Endothelial cell (in vitro differentiated cells): ENCODE measurements at places on chromosomes 11 and 22.

- no peak for DNase-seq
Observed at GRCh38 chr22:44752285-44753188, at the start of gene ARHGAP8. TSS of gene ARHGAP8 (plus strand) at chr22:44752575. CDS start at chr22:44786528, 33,953 bp downstream.

- DNase-seq: no peak
Observed at GRCh38 chr11:76148231-76148630, 58.1 kb downstream of the WNT11 start.

DNA sequence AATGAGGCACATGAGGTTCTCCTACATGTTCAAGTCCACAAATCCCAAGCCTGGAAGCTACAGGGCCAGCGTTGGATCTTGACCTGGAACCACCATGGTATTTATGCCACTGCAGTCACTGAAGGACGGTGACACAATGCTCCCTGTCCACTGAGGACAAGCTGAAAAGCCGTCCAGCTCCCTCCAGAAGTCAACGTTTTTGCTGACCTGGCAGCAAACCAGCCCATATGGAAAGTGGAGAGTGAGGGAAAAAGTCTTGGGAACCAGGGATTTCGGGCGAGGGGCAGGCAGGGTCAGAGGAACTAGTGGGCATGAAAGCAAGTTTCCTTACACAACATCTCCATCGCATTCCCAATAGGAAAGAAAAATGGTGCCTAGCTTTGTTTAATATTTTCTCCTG is 33.3 kb downstream of the OPCML start:
- no peak for DNase-seq

DNA sequence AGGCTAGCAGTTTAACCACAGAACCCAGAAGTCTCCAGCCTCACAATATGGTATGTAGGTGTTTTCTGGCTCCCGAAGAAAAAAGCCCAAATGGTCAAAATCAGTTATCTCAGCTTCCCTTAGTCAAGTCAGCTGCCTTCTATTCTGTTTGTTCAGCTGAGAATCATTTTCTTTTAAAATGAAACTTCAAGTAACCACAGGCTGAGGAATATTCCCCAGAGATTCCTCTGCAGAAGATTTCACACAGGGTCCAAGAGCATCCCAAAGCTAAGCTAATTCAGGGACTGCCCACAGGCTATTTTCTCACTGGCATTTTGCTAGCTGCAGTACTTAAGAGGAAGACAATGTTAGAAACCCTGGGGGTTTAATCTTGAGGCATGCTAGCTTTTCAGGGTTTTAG is 977.0 kb upstream of the CHORDC1 start:
- no peak for DNase-seq

GRCh38 chr11:128057786-128058395 is 529.5 kb downstream of the ETS1 start:
- no peak for DNase-seq

DNA sequence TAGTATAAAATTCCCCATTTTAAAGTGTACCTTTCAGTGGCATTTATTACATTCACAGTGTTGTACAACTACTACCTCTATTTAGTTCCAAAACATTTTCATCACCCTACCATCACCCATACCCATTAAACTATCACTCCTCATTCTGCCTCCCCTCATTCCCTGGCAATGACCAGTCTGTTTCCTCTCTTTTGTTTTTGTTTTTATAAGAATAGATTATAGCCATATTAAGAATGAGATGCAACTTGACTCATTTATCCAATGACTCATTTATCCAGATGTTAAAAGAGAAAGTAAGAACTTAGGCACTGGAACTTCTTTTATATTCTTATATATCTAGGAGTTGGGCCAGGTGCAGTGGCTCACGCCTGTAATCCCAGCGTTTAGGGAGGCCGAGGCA is 156.3 kb downstream of the FAT3 start:
- no peak for DNase-seq

DNA sequence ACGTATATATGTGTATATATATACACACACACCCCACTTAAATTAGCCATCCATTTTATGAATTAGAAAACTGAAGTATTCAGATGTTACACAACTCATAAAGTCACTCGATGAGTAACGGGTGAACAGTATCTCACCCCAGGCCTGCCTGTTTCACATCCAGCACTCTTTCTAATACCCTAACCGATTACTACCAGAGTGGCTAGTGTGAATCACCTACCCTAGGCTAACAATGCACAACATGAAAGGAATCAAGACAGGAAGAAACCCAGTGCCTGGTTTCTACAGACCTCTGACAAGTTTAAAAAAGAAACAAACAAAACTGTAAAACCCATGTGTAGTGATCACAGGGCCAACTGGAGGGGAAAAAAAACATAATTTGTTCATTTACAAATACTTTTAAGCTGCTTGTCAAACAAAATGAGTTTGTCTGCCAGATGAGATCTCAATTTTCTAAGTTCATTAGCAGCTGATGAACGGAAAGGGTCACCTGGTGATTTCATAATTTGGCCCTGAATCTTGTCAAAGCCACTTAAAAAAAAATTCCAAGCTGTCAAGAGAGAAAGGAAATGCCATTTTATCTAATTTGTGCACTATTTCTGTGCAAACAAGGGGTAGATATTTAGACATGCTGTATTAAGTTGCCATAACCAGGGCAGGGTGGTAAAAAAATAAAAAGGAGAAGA is 134.8 kb downstream of the LARGE1 start:
- no peak for DNase-seq

GRCh38 chr11:102192349-102193066 is 82.3 kb downstream of the YAP1 start:
- DNase-seq: no peak

- no peak for DNase-seq
Observed at GRCh38 chr11:66218846-66219620, 49.4 kb upstream of the RAB1B start.

DNA sequence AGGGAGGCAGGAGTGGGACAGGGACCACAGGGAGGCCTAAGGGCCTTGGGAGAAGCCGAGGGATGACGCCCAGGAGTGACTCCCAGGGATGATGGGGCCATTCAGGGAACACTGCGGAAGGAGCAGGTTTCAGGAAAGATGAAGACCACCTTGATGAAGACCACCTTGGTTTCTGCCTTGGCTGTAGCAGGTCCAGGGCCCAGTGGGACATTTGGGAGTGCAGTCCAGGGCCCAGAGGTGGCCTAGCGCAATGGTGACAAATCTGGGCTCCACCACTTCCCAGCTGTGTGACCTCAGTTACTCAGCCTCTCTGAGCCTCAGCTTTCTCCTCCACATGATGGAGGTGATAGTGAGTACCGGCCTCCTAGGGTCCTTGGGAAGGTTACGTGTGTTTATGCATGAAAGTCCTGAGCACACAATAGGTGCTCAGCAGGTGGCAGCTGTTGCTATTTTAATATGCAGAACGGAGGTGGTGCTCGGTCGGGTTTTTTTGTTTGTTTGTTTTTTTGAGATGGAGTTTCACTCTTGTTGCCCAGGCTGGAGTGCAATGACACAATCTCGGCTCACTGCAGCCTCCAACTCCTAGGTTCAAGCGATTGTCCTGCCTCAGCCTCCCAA is 770 bp downstream of the TSGA10IP start:
- DNase-seq: no peak

GRCh38 chr11:62122076-62122475 is 1.7 kb upstream of the INCENP start:
- DNase-seq: no peak

GRCh38 chr11:64216879-64217278 is 9.1 kb downstream of the TRPT1 start:
- DNase-seq: no peak

GRCh38 chr11:126474220-126474619 is 118.7 kb downstream of the ST3GAL4 start:
- no peak for DNase-seq

GRCh38 chr22:39148026-39148726 is 4.3 kb downstream of the CBX7 start:
- DNase-seq: no peak

GRCh38 chr11:44096360-44097185 is 1.1 kb downstream of the EXT2 start:
- DNase-seq: peak; percentile 29

DNA sequence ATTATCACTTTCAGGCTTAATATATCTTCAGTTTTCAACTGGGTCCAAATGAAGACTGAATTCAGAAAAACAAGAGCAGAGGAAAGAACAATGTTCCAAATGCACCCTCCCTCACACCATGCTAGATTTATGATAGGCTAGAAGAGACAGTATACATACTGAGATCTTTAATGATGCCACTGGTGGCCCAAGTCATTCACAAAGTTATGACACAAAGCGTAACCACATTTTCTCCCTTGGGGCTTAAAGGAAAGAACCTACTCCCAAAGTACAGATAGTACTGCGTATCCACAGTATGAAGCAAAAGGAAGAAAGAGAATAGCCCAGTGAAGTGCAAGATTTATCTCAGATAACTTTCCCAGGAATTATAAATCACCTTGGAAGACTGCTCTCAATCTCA is 10.9 kb upstream of the SOX6 start:
- DNase-seq: no peak

- no peak for DNase-seq
Observed at GRCh38 chr11:3655547-3655946, 10.6 kb downstream of the ART1 start.

GRCh38 chr11:130550984-130551383 is 102.5 kb downstream of the ADAMTS15 start:
- no peak for DNase-seq

DNA sequence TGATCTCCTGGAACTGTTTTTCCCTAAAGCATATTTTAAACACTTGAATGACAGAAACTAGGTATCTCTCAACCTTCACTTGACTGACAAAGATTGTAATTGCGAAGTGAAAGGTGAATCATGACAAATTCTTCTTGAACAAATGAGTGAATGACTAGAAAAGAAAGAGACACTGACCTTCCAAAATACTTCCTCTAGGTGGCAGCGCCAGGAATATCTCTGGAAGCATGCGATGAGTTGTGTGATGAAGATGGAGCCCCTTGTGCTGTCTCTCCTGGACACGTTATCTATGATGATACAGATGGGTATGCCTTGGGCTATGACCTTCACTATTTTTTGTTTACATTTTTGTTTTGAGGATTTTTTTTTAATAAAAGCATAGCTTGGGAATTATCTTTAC is 7.0 kb upstream of the CASP12 start:
- no peak for DNase-seq

GRCh38 chr11:122069707-122070360 is 46.2 kb downstream of the BLID start:
- DNase-seq: peak; percentile 57

GRCh38 chr11:65524014-65524740 is 706 bp upstream of the SCYL1 start:
- DNase-seq: no peak

DNA sequence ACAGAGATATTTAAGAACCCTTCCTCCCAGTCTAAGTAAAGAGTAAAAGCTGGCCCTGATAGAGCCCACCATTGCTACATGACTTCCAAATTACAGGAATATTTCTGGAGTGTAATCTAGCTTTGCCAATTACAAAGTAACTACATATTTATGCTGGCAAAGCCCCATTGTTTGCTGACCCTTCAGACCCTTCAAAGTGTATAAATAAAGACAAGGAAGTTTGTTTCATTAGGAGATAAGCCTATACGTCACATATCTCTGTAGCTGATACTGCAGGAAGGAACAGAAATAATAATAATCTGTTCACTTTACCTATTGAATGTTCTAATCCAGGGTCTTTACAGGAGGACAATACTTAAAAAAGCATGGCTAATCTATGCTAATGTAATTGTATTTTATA is 375.1 kb downstream of the SOX6 start:
- DNase-seq: no peak

- no peak for DNase-seq
Observed at GRCh38 chr11:88377144-88377543, 39.6 kb upstream of the CTSC start.

GRCh38 chr11:120642196-120642894 is 130.8 kb downstream of the GRIK4 start:
- DNase-seq: no peak

DNA sequence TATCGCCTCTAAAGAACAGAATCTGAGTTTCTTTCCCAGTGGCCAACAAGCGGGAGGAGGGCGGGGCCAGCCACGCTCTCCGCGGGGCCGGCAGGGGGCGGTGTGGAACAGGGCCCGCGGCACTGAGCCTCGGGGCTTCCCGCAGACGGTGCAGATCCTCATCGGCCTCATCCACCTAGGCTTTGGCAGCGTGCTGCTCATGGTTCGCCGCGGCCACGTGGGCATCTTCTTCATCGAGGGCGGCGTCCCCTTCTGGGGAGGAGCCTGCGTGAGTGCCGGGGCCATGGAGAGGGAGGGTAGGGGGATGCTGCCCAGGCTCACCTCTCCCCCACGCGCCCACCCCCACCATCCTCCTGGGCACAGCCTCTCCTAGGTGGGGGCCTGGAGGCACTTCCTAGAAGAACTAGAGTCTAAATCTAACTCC is 10.7 kb downstream of the MS4A15 start:
- peak; percentile 34 for DNase-seq

DNA sequence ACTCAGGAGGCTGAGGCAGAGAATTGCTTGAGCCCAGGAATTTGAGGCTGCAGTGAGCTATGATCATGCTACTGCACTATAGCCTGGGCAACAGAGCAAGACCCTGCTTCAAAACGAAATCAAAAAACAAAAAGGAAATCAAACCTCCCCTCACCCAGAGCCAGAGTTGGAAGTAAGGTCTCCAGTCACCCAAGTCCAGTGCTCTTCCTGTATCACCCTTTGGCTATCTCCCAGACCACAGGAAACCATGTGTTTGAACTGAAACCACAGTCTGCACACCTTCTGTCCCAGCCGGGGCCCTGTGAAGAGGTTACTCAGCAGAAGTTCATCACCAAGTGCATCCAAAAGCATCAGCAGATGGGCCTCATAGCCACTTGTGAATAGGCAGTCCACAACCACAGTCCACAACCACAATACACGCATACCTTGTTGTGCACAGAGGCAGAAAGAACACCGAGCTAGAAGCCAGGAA is 4.6 kb downstream of the MYH9 start:
- DNase-seq: no peak

GRCh38 chr11:122491509-122491908 is 164.0 kb upstream of the UBASH3B start:
- DNase-seq: peak; percentile 24

DNA sequence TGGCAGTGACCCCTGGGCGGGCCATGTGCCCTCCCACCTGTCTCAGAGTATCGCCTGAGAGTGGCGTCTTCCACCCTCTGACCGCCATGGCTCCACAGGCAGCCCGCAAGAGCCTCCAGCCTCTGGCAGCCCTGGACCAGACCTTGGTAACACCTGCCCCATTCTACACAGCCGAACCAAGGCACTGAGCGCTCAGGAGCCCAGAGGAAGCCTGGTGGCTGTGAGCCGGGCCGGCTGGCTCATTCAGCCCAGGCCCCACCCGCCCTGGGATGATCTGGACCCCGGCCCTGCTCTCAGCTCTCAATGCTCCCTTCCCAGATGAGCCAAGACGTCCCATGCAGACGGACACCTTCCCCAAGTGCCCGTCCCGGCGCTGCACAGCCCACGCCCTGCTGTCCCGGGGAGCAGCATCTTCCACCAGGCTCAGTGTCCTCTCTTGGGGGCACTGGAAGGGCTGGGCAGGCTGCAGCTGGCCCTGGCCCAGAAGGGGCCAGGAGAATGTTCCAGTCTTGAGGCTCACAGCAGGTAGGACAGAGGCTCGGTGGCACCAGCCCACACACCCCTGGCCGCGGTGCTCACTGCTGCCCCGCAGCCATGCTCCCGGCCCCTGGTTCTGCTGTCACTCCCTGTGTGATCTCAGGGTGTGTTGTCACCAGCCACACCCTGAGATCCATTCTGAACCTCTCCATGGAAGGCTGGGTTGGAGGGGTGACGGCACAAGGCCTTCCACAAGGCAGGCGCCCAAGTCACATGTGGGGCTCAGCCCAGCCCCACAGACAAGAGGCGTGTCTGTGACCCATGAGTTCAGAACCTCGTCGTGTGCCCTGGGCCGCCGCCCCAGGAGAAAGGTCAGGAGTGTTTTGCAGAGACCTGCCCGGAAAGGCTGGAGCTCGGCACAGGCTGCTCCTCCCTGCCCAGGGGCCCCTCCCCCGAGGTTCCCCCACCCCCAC is 24.2 kb upstream of the PPARA start:
- no peak for DNase-seq
